ENCODE measurements at places on chromosomes 2 and 18.

DNA sequence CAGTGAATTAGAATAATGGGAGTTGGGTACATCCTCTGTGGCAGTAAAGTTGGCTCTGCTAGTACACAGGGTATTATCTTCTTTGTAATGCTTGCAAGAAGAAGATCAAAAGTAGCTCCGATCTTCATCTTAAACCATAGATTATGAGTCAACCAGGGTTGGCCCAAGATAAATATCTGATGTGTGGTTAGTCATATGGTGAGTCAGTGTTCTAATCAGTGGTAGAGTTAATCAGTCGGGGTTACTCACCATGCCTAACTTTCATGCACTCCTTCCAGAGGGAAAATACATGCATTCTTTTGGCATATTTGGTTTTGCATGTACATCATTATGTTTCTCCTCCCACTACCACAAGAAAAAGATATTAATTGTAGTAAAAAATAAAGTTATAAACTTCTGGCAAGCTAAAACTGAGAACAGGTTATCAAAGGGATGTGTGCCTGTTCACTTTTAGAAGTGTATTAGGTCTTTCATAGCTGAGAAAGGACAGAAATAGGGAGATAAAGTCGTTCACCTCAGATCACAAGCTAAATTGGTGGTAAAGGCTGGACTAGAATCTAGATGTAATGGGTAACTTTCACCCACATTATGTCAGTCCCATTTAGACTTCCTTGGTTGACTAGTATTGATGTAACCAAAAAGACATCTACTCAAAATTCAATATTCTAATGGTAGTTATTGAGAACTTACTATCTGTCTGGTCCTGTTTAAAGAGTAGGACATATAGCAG is 684.4 kb downstream of the IRS1 start:
- peak; percentile 94 for DNase-seq

GRCh38 chr2:15557887-15558311 is 3.2 kb downstream of the NBAS start:
- no peak for DNase-seq

- no peak for DNase-seq
Measured at GRCh38 chr2:156394033-156394741, 42.0 kb upstream of the GPD2 start.

- no peak for DNase-seq
Measured at GRCh38 chr2:215365184-215365658, 53.4 kb downstream of the ATIC start.

DNA sequence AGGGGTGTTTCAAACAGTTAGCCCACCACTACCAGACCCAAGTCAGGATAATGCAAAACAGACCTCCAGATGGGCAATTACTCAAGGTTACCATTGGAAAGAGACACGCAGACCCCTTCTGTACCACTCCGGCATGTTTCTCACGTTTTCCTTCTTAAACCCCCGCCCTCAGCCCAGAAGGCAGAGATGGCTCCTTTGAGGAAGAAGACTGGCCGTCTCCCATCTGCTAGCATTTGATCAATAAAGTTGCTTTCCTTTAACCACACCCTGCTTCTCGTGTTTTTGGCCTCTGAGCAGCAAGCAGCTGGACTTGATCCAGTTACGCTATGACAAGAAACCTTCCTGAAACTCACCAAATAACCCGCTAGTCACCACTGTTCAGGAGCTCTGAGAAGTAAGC is 1012.4 kb upstream of the GYPC start:
- no peak for DNase-seq

- DNase-seq = no peak
Measured at GRCh38 chr2:95392730-95393455, 9.6 kb upstream of the FAHD2A start.

GRCh38 chr2:197591339-197592072 is 75.6 kb downstream of the MOB4 start:
- no peak for DNase-seq

DNA sequence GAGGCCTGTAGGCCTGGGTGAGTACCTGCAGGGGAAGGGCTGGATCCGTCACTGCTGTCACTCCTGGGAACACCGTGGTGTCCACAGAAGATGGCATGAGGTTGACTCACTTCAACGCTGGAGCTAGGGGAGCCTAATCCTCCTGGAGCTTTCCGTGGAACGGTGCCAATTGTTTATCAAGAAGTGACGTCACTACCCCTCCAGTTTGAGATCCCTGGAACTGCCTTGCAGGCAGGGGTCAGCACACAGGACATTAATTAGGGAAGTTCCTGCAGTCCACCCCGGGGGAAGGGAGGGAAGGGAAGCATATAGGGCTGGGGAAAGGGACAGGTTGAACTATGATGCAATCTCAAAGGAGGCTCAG is 408.6 kb downstream of the GALR1 start:
- DNase-seq = no peak

DNA sequence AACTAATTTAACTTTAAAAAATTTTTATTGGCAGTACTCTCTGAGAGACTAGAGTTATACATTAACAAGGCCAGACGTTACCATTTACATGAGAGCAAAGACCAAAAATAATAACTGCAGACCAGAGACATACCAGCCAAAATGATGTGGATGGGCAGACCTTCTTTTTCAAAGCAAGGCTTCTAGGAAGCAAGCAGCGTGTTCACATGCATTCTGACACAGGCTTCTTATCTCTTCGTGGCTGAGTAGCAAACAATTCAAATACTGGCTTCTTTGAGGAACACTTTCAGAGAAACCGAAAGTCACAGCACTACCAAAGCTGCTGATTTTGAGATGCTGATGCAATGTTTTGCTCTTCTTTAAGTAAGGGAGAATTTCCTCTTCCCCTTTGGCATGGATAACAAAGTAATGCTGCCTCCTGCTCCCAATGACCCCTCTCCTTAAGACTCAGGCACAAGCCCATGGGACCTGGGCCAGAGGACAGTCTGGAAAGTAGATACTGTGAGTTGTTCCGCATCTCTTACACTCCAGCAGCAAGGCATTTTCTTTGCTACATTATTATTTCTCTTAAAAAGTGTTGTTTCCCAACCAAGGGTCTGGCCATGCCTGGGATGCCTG is 181.9 kb downstream of the MREG start:
- peak; percentile 69 for DNase-seq

GRCh38 chr18:54479365-54479764 is 111.7 kb upstream of the DYNAP start:
- DNase-seq = no peak

DNA sequence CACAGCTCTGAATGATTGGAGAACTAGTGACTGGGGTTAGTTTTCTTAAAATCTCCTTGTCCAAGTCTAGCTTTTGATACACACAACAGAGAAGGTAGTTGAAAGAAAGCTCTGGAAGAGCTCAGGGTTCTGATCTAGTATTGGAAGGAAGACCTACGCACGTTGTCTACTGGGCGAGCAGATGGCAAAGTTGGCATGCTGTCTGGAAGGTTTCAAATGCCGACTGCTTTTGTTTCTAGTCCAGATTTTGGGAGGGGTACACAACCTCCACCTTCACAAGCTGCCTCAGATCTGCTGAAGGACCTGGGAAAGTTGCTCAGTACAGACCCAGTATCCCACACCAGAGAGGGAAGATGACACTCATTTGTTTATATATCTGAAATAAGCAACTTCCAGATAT is 507.3 kb downstream of the RNF144A start:
- no peak for DNase-seq

DNA sequence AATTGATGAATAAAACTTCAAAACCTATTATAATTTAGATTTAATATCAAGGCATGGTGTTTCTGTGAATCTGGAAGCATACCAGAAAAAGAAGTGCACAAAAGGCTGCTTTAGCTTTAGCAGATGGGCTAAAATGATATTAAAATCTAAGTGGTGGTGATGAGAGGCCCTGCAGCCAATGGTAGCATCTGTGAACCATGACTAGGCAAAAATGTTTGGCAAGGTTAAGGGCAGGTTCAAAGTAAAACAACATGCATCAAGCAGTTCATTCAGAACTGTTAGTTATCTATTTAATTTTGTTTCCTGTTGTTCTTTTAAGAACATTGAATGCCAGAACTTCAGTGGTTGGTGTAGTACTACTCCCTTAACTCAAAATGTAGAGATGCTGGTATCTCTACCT is 1736.9 kb upstream of the CELF4 start:
- no peak for DNase-seq

GRCh38 chr2:10267551-10268465 is 34.9 kb upstream of the HPCAL1 start:
- no peak for DNase-seq

DNA sequence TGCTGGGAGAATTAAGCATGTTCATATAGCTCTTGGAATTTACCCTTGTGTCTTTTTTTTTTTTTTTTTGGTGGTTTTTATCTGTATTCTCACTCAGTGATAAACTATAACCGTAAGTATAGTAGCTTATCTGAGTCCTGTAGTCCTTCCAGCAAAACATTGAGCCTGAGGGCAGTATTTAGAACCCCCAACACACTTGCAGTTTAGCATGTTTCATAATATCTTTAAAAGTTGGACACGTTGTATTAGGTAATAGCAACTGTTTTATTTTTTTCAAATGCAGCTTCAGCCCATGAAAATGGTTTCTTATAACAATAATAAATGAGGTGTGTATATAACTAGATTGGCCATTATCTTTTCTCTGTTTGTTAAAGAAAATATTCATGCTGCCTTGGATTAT is 603.5 kb upstream of the HS6ST1 start:
- no peak for DNase-seq

DNA sequence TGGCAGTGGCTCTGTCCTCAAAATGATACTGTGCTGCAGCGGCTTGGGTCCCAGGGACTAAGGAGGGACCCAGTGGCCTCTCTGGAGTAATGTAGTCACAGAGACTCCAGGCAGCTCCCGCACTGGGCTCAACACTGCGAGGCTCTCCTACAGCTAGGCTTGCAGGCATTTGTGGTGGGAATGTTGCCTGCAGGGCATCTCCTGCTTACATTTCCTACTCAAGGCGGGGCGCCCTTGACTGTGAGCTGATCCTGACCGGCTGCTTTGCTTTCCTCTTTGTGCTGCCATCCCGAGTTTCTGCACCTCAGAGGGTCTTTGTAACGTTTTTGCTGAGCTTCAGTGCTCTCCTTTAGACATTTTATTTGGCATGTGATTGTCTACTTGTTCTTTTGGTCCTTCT is 177.4 kb upstream of the FN1 start:
- peak; percentile 70 for DNase-seq

GRCh38 chr2:120319123-120319522 is 26.8 kb upstream of the INHBB start:
- no peak for DNase-seq

- peak; percentile 92 for DNase-seq
Measured at GRCh38 chr2:197092431-197092830, 165.9 kb upstream of the PGAP1 start.

GRCh38 chr2:201260302-201260800 is at the start of gene CASP8:
Gene CASP8 (plus strand): TSS chr2:201260536. CDS start chr2:201266487, 5,951 bp downstream.
- DNase-seq = peak; percentile 83

GRCh38 chr2:43111788-43112554 is 114.4 kb downstream of the ZFP36L2 start:
- no peak for DNase-seq

DNA sequence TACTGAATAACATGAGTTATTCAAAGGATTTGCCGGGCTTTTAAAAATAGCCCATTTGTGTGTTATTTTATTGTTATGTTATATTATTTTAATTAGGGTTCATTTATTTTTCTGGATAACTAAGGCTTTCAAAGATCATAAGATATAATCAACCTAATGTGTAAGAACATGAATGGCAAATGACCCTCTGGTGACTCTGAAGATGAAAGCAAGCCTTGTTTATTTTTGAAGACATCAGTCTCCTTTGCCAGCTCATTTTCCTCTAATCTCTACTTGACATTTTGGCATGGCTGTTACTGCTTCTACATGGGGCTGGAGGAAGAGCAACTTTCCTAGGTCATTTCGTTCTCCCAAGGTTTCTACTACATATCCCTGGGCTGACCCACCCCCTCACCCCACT is 10.6 kb downstream of the FAP start:
- DNase-seq = peak; percentile 26

- peak; percentile 77 for DNase-seq
Measured at GRCh38 chr2:99297994-99298393, 3.0 kb downstream of the LYG1 start.

GRCh38 chr18:50666536-50666935 is 106.6 kb downstream of the MAPK4 start:
- DNase-seq = no peak

- DNase-seq = peak; percentile 23
Measured at GRCh38 chr2:108139521-108139920, 100.2 kb upstream of the SULT1C3 start.

DNA sequence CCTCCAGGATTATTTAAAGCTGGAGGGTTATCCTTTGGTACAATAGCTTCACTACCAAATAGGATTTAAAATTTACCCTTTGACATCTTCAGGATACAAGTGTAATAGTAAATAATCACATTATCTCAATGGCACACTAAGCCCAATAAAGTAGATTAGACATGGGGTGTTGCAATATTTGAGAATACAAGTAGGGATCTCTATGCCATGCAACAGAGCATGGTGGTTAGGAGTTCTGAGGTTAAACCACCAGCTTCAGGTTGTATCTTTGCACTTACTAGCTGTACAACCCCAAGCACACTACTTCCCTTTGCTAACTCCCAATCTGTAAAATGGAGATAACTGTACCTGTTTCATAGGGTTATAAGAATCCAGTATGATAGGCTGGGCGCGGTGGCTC is 6.2 kb downstream of the MBD2 start:
- DNase-seq = no peak

DNA sequence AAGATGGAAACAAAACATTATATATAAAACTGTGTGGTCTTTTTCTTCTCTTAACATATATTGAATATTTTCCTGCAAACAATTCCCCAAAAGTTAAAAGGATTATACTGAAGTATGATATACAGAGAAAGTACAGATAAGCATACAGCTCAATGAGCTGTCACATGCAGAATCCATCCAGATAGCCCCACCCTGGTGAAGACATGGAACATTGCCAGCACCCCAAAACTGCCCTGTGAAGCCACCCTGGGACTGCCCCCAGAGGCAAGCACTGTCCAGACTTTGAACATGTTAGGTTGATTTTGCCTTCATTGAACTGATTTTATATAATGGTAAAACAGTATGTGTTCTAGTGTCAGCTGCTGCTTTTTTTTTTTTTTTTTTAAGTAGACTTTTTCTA is 112.3 kb upstream of the IL1R2 start:
- no peak for DNase-seq

- DNase-seq = peak; percentile 74
Measured at GRCh38 chr2:43196768-43197587, 29.4 kb downstream of the ZFP36L2 start.

DNA sequence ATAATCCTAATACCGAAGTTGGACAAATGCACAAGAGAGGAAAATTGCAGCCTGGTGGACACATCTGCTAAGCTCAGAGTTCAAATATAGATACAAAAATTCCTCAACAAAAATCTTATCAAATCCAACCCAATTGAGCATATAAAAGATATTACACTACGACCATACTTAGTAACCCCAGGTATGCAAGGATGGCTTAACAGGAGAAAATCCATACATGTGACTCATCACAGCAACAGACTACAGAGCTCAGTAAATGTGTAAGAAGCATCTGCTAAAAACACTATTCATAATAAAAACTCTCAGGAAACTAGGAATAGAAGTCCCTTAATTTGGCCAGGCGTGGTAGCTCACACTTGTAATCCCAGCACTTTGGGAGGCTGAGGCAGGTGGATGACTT is 28.3 kb downstream of the HS6ST1 start:
- DNase-seq = no peak
